ENCODE measurements at places on chromosomes 6 and 20.

- DNase-seq = no peak
Observed at GRCh38 chr20:4559106-4559505, 162.6 kb upstream of the PRND start.

GRCh38 chr20:42113236-42113635 is 495.1 kb upstream of the CHD6 start:
- no peak for DNase-seq

GRCh38 chr20:40275738-40276137 is 413.3 kb downstream of the MAFB start:
- no peak for DNase-seq

DNA sequence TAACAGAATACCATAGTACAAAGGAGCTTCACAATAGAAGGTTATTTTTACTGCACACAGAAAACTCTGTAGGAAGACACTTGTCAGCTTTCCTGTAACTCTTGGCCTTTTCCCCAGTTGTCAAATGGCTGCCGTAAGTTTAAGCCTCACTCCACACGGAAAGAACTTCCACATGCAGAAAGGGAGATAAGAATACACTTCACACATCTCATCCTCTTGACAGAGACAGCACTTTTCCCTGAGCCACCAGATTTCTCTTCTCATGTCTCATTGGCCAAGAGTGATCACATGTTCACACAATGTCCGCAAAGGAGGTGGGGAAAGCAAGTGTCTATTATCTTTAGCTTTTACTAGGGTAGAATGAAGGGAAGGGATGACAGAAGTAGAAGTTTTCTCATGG is 540.7 kb downstream of the HAO1 start:
- DNase-seq = no peak

- DNase-seq = no peak
Observed at GRCh38 chr20:43731927-43732326, 5.1 kb upstream of the GTSF1L start.

DNA sequence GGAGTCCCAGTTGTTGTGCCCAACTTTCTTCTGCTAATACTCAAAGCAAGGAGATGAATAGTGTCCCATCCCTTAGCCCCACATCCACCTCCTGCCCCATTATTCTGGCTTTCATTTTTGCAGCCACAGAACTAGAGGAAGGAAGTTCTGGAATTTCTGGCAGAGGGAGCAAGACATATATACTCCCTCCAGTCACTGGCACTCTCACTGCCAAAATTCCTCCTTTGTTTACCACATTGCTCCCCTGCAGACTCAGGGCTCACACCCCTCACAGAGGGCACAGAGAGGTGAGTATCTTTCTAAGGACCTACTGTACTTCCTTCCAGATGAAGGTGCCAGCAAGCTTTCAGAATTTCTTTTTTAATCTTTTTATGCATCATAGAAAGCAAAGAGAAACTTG is 168.0 kb upstream of the ID4 start:
- DNase-seq = no peak
